Karpas-422 (cell line): ENCODE measurements at places on chromosomes 5 and 9.
A peak's percentile ranks its signal among the peaks of the same experiment; 100 is the strongest.

- DNase-seq, result no peak
Measured at GRCh38 chr9:132288966-132289365, 65.8 kb downstream of the SETX start.

GRCh38 chr9:131719262-131719908 is 20.5 kb downstream of the RAPGEF1 start:
- peak; percentile 47 for DNase-seq

GRCh38 chr9:3028535-3028934 is 184.6 kb upstream of the PUM3 start:
- DNase-seq, result no peak

DNA sequence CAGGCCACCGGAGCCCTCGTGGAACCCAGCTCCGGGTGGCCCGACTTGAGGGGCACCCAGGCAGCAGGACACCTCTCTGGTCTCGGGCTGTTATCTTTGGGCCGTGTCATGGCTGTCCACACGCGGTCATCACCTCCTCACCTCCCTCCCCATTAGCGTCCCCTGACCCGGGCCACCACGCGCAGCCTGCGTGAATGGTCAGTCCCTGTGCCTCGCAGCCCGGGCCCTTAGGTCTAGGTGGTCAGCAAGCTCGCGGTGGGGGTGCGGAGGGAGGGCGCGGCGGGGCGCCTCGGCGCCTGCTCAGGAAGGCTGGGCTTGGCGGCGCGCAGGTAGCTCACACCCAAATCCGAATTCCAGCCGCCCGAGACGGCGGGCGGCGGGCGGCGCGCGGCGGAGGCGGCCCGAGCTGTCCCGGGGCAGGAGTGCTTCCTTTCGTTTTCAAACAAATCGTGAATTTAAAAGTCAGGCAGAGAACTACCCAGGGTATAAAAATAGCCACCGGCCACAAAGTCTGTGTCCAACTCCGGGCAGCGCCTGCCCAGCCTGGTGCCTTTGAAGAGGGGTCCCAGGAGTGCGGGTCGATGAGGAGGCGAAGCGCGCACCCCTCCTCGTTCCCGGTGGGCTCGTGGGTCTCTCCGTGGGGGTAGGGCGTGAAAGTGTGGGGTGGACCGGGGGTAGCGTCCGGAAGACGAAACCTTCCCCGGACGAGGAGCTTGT is 1.0 kb upstream of the RXRA start:
- DNase-seq, result no peak

- DNase-seq, result no peak
Measured at GRCh38 chr9:31355159-31355882, 1029.1 kb upstream of the ACO1 start.

GRCh38 chr5:32123058-32123805 is 50.9 kb downstream of the GOLPH3 start:
- no peak for DNase-seq

DNA sequence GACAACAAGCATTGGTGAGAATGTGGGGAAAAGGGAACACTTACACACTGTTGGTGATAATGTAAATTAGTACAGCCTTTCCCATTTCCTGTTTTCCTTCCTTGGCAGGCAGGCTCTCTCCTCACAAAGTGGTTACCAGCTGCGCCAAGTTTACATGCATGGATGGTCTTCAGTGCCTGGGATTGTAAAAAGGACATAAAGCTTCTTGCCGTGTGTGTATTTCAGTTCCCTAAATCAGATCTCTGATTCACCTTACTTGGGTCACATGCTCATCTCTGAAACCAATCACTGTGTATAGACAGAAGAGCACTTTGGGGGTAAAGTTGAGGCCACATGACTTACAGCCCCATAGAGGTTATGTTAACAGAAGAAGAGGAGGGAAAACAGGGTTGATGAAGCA is 92.8 kb downstream of the CAVIN4 start:
- DNase-seq, result peak; percentile 45

DNA sequence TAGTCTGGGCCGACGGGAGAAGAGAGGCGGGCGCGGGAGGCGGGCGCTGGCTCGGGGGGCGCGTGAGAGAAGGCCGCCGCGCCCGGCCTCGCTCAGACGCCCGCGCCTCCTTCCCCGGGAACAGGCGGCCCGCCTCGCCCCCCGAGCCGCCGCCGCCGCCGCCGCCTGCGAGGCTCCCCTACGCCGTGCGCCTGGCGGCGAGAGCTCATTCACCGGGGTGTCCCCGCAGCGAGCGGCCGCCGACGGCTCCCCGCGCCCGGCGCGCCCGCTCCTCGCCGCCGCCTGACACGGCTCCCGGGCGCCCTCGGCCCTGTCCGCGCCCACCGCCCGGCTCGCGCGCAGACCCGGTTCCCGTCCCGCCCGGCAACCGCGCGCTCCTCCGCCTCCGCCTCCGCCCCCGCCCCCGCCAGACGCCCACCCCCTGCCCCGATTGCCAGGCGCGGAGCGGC is at the start of gene GNAQ:
TSS of gene GNAQ (minus strand) at position 368 of the 449 bp plus-strand sequence. CDS start 576 bp downstream, outside the sequence.
- no peak for DNase-seq

GRCh38 chr9:97856857-97857605 is 4.0 kb downstream of the FOXE1 start:
- DNase-seq, result no peak

DNA sequence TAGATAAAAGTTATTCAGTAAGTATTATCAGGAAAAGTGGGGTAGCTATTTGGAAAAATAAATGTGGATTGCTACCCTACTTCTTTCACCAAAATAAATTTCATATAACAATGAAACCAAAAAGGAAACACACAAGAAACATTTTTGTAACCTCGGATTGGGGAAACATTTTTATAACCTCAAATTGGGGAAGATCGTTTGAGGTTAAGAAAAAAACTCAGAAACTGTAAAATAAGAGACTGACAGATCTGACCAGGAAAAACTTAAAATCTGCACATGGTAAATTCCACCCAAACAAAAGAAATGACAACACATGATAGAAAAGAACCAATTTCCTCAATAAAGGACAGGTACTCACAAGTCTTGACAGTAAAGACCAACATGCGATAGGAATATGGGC is 13.5 kb downstream of the EFCAB9 start:
- DNase-seq, result no peak

DNA sequence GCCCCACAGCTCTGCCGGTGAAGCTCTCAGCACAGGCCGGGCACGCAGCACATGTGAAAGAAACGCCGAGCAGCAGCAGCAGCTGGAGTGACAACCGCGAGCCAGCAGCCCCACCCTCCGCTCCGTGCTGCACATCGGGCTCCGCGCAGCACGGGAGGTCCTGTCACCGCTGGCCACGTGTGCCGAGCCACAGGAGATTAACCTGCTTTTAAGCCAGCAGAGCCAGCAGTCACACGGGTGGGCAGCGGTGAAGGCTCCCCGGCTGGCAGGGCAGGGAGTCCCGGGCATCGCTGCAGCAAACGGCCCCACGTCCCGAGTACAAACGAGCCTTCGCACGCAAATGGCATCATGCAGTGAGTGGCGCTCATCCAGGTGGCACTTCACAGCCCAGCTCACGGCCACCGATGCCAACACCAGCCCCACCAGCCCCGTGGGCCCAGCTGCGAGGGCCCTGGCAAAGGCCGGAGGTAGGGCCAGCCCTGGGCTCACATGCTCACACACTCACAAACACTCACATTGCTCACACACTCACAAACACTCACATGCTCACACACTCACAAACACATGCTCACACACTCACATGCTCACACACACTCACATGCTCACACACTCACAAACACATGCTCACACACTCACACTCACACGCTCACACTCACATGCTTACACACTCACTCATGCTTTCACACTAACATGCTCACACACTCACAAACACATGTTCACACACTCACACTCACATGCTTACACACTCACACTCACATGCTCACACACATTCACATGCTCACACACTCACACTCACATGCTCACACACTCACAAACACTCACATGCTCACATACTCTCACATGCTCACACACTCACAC is 11.1 kb downstream of the CCDC187 start:
- DNase-seq, result no peak

GRCh38 chr5:44997506-44997905 is 188.8 kb downstream of the MRPS30 start:
- DNase-seq, result no peak

DNA sequence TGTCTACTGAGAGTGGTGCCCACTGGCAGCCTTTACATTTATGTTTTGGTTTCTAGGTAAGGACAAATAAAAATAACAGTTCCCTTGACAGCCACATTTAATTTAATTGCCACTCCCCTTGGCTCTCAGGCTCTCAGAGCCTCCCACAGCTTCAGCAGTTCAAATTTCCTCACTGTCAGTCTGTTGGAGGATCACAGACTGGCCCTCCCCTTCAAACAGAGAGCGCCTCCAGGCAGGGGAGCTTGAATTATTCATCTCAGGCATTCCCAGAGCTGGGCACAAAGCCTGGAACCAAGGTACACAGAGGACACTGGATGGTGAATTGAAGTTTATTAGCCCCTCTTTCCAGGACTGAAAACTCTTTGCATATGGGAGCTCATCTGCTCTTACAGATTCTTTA is 407.7 kb downstream of the SPOCK1 start:
- DNase-seq, result no peak
